ENCODE measurements at places on chromosomes 13 and 19.
A peak's percentile ranks its signal among the peaks of the same experiment; 100 is the strongest.

DNA sequence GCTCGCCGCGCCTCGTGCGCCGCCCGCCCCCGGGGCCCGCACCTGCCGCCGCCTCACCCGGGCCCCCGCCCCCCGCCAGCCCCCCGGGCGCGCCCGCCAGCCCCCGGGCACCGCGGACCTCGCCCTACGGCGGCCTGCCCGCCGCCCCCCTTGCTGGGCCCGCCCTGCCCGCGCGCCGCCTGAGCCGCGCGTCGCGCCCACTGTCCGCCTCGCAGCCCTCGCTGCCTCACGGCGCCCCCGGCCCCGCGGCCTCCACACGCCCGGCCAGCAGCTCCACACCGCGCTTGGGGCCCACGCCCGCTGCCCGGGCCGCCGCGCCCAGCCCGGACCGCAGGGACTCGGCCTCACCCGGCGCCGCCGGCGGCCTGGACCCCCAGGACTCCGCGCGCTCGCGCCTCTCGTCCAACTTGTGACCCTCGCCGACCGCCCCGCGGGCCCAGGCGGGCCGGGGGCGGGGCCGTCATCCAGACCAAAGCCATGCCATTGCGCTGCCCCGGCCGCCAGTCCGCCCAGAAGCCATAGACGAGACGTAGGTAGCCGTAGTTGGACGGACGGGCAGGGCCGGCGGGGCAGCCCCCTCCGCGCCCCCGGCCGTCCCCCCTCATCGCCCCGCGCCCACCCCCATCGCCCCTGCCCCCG, 17.2 kb downstream of the POLRMT start:
- DNase-seq = no peak

GRCh38 chr19:9941231-9941630, 4.9 kb upstream of the OLFM2 start:
- DNase-seq = no peak

GRCh38 chr13:69213396-69213795, 894.2 kb upstream of the ATXN8OS start:
- no peak for DNase-seq

GRCh38 chr19:21580101-21580500, 74.7 kb downstream of the ZNF429 start:
- no peak for DNase-seq

- peak; percentile 47 for DNase-seq
These were observed 460.5 kb downstream of the COG6 start for GRCh38 chr13:40116008-40116407.

- no peak for DNase-seq
These were observed 1.1 kb upstream of the C19orf85 start for GRCh38 chr19:55465460-55466240.

DNA sequence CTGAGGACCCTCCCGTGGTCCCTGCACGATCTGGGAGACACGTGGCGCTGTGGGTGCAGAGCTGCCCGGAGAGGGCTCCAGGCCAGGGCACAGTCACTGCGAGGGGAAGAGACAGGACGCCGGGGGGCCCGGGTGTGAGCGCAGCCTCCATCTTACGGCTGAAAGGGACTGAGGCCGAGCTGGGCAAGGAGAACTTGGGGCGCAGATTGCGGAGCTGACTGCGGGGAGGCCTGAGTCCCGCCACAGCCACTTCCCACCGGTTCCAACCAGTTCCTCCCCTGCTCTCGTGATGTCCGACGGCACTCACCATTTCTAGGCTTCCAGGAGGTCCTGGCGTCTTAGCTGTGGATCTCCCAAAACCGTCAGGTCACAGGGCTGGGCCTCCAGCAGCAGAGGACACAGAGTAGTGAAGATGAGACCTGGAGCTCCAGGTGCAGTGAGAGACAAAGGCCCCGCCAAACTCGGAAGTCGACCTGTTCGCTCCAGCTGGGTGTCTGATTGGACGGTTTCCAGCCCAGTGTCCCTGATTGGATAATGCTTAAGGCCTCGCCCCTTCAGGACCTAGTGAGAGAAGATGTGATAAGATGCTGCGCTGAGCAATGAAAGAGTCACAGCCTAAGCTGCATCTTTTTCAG, 4.8 kb upstream of the ZNF253 start:
- peak; percentile 19 for DNase-seq

DNA sequence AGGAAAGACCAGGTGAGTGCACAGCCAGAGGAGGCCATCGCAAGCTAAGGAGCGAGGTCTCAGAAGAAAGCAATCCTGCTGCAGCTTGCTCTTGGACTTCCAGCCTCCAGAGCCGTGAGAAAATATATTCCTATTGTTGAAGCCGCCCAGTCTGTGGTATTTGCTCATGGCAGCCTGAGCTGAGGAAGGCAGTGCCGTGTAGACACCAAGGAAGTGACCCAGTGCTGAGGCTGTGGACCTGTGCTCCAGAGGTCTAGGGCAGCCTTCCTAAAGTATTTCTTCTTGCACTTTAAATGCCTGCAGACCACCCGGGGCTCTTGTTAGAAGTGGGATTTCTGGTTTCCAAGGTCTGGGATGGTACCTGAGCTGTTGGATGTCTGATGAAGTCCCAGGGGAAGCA, 158.5 kb upstream of the KL start:
- DNase-seq = no peak

DNA sequence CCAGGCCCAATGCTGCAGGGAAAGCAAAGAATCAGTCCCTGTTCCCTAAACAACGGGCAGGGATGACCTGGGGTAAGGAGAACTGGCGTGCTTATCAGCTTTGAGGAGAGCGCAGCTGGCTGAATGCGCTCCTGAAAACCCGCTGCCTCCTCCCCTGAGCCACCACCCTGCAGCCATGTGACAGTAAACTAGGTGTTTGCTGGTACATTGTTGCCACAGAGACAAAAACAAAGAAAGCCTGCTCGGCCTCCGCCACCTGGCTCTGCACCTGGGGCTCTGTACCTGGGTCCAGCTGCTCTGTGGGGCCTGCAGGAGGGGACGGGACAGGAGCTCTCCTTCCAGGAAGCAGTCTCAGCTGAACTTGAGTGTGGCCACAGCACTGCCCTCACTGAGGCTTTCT, 21.8 kb downstream of the MCF2L start:
- DNase-seq = no peak

- no peak for DNase-seq
These were observed 20.7 kb downstream of the RFC3 start for GRCh38 chr13:33838647-33839046.

DNA sequence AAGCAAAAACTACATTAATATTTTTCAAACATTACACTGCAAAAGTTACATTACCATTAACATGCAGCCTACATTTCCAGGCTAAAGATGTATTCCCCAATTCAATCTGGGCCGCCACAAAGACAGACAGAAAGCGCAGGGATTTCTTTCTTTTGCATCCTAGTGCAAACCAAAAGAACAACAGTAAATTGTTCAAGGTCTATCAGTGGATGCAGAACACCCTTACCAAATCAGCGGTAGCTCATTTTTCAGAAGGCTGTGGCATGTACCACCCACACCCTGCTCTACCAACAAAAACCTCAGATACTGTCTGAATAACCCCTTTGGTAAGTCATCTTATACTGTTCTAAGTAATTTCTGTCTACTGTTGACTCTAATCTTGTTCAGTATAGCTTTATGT, 3.6 kb downstream of the TPT1 start:
- DNase-seq = no peak

DNA sequence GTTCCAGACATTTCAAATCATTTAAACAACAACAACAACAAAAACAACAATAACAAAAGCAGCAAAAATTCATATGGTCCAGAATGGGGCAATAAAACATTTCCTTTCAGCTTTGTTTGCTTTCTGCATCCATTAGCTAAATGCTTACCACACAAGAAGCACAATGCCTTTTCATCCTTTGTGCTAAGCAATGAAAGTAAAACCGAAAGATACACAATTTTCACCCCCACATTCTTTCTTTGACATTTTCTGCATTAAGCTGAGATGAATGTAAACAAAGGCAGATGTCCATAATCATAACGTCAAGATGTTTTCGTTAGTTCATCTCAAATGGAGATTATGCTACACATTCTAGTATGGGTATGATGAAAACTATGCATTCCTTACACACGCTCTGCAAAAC, 568.5 kb downstream of the SLITRK6 start:
- DNase-seq = no peak

DNA sequence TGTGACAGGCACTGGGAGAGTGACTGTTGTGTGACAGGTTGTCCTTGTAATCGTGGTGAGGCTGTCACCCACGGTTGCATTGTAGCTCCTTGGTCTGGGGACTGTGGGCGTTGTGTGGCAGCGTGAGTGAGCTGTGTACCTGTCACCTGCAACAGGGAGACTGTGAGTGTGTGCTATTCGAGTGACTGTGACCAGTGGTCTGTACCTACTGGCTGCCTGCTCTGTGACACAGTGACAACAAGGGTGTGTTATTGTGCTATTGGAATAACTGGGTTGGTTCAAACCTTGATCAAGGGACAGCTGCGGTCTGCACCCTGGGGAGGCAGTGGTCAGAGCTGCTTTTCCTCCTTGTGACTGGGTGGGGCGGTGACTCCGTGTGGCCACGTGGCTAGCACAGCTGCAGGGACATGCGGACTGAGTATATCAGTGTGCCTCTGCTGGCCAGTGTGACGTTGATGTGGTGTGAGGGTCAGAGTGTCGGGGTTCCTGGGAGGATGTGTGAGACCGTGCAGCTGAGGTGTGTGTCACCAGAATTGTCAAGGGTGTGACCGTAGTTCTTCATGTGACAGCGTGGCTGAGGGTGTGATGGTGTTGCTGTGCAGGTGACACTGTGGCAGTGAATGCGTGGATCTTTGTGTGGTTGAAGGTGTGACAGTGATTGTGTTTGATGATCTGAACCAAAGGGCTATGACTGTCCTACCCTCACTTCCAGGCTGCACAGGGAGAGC, 10.1 kb upstream of the NFIX start:
- no peak for DNase-seq

DNA sequence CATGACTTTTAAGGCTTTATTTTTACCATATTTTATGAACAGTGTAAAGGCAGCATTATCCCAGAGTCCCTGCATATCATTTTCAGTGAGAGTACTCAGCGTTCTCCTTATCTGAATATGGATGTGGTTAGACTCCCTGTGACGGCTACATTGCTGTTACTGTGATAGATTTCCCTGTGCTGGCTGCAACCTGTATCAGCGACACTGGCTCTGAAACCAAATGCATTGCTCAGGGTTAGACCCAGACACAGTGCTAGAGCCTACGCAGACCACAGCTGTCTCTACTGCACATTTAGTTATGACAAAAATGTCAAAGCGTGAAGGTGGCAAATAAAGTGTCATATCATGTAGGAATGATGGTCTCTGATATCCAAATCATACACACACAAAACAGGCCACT, 138.0 kb downstream of the ENOX1 start:
- DNase-seq = no peak

- no peak for DNase-seq
These were observed 114.1 kb upstream of the SOX1 start for GRCh38 chr13:111952814-111953213.

DNA sequence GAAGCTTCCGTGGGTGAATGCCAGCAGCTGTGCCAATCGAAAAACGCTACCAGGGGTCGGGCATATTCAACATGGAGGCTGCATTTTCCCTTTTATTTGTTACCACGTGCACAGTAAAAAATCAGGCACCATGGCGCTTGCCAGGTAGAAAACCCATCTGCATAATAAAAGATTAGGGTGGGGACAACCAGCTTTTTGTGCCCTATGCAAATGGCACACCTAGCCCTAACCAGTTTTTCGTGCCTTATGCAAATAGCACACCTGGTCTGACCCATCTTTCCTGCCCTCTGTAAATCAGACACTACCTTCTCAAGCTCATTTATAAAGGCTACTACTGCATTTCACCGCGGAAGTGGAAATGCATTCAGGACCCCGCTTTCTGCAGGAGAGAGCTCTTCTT, 62.1 kb upstream of the FREM2 start:
- DNase-seq = no peak

DNA sequence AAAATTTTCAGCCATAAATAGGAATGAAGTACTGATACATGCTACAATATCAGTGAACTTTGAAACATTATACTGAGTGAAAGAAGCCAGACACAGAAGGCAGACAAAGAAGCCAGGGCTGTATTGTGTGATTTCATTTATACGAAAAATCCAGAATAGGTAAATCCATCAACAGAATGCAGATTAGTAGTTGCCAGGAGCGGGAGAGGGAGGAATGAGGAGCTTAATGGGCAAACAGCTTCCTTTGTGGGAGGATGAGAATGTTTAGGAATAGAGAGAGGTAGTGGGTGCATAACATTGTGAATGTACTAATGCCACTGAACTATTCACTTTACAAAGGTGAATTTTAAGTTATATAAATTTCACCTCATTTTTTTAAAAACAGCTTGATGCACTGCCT, 103.3 kb upstream of the SERTM1 start:
- no peak for DNase-seq

GRCh38 chr19:50688766-50689165, 30.8 kb downstream of the SHANK1 start:
- no peak for DNase-seq

- DNase-seq = no peak
These were observed 158.8 kb upstream of the SPRY2 start for GRCh38 chr13:80499536-80500290.

GRCh38 chr13:53422415-53422814, 393.8 kb downstream of the OLFM4 start:
- no peak for DNase-seq

GRCh38 chr19:58010507-58010906, 7.9 kb upstream of the ZNF606 start:
- DNase-seq = no peak

DNA sequence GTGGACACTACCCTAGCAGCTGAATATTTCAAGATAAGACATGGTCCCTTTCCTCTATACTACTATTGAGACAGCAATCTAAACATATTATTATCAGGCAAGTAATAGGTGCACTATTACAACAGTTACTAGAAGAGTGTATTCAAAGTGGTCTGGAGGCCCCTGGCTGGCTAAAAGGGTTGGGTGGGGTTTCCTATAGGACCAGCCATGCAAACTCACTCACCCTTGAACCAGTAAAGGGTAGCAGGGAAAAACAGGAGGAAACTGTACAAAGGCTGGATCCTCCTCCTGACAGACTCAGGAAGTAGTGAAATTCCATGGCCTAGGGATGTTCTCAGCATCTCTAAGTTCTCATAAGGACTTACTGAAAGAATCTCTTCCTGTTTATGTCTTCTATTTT, 7.7 kb downstream of the SMAD9 start:
- DNase-seq = no peak

GRCh38 chr13:37409756-37410155, 188.8 kb downstream of the POSTN start:
- DNase-seq = no peak

DNA sequence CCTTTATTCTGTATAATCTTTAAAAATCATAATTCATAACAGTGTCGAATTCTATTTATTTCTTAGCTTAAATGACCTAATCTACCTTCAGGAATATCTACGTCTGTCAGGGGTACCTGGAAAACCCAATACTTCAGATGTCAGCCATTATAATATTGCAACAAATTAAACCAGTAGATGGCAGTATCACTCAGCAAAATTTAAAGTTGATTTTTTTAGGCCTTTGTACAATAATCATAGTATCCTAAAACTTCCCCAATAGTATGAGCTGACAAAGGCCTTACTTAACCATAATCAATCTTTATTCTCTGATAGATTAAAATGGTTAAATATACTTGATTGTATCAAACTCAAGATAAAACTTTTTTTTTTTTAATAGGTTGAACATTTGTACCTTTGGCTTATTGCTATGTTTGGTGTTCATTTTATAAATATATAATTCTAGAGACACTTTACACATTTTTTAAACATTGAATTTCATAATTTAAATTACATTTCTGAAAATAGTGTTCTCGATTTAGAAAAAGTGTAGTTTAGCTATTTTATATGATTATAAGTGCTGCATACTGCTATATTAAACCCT, 830.2 kb upstream of the SPRY2 start:
- no peak for DNase-seq

GRCh38 chr19:58518256-58519086, 1.1 kb downstream of the ZBTB45 start:
- no peak for DNase-seq

GRCh38 chr19:14102756-14103155, 12.2 kb upstream of the SAMD1 start:
- no peak for DNase-seq
